Daoy (cell line): ENCODE measurements at places on chromosomes 4 and X. TPM values are rescaled to one million over a fixed set of nuclear protein-coding genes. Genes with fewer than 3 reads are reported as not detected.

The SCLT1 gene
- total RNA-seq: 9.9 and 10.3 TPM in 2 replicates

The NPY2R gene
- not detected in 2 replicates for total RNA-seq

The PCDH10 gene
- 0.69 and 1.6 TPM in 2 replicates for total RNA-seq

The ATOH1 gene
- not detected in 2 replicates for total RNA-seq

The MTTP gene
- 0.15 and 1.0 TPM in 2 replicates for total RNA-seq

The GSX2 gene
- total RNA-seq: not detected in 2 replicates

The CITED1 gene
- 1.1 and 3.1 TPM in 2 replicates for total RNA-seq

The NMU gene
- total RNA-seq: 5.1 and 9.3 TPM in 2 replicates

The CXCL1 gene
- total RNA-seq: 16.7 and 21.4 TPM in 2 replicates

The PNPLA4 gene
- 2.2 and 3.0 TPM in 2 replicates for total RNA-seq

The CENPVL2 gene
- total RNA-seq: 0.34 and 1.2 TPM in 2 replicates

The SLC6A14 gene
- not detected in 2 replicates for total RNA-seq

The PF4V1 gene
- total RNA-seq: not detected in 2 replicates

The KIAA1210 gene
- total RNA-seq: not detected in 2 replicates

The MAGED4 gene
- 25.5 and 42.3 TPM in 2 replicates for total RNA-seq

The GAGE13 gene
- total RNA-seq: 12.3 and 21.8 TPM in 2 replicates
